IPS-NIHi11 (cell line): ENCODE measurements at places on chromosomes 1 and 21.
A peak's percentile ranks its signal among the peaks of the same experiment; 100 is the strongest.

- no peak for DNase-seq
Observed at GRCh38 chr1:32178380-32179192, 889 bp upstream of the TXLNA start.

DNA sequence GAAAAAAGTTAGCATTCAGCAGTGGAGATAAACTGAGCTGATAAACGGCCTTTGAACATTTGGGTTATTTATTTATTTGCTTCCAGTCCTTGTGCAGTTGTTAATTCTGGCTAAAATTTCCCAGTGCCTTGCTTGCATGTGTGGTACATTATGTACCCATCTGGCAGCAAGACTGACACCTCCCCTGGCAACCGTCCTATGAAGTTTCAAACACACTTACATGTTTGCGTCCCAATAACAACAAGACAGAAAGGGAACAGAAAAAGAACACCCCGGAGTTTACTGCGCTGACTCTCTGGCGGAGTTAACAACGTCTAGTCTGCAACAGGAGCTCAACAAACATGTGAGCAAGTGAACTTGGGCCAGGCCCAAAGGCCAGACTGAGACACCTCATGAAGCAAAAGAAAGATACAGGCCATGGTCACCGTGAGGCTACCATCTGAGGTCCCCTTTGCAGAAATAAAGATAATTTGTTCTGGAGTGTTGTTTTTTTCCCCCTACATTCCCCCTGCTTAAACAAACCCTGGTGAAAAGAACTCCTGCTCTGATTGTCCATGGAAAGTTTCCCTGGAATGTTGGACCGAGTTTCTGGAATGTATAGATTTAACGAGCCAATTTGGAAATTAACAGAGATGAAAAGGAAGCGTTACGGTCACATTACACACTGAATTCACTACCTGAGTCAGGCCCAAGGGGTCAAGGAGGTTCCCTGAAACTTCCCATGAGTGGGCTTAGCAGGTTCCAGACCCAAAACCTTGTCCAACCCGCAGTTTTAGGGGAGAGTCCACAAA is 33.4 kb downstream of the TRABD2B start:
- DNase-seq = no peak

DNA sequence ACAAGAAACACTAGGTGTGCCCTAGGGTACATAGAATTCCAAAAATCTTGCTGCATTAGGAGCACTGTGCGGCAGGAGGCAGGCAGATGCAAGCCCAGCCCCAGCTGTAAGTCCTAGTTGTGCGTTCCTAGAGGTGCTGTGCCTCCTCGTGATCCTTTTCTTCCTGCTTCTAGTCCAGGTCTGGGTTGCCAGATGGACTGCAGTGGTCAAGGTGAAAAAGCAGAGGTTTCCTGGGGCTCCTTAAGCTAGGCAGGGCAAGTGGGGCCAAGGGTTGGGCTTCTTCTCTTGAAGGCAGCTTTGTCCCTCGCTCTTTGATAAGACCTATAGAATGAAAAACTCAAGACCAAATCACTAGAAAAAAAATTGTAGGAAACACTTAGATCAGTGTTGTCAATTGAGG is 21.6 kb upstream of the SLC45A3 start:
- no peak for DNase-seq

GRCh38 chr1:162335126-162335525 is 41.5 kb downstream of the SPATA46 start:
- no peak for DNase-seq

GRCh38 chr1:220056374-220056773 is 10.1 kb upstream of the EPRS1 start:
- DNase-seq = no peak

DNA sequence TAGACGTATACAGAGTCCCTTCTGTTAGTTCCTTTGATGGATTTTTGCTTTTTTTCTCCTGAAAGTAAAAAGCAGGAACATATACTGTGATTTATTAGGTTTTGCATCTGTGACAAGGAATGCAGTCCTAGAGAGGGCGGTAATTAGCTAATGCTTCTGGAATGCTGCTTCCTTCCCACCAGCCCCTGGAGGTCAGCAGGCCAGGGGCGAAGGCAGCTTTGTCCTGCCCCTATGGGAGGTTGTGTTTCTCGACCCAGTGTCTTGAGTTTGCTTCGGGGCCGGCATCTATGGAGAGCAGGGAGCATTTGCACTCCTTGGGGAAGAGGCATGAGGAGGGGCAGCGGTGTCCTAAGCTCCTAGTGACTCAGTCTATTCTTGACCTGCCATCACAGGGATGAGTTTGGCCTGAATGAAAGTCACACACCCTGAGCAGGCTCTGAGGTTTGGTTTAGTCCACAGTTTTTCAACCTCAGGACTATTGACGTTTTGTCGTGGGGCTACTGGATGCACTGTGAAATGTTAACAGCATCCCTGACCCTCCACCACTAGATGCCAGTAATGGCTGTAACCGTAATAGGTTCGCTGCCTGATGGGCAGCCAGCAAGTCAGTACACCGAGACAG is 85.0 kb upstream of the KCNJ15 start:
- DNase-seq = peak; percentile 75

- no peak for DNase-seq
Observed at GRCh38 chr1:85857991-85858390, 149.8 kb upstream of the ZNHIT6 start.
